Lower lobe of right lung (tissue), 2 donors: ENCODE measurements at places on chromosomes 1 and 21. TPM values are rescaled to one million over a fixed set of nuclear protein-coding genes. Genes with fewer than 3 reads are reported as not detected.
A peak's percentile ranks its signal among the peaks of the same experiment; 100 is the strongest.

DNA sequence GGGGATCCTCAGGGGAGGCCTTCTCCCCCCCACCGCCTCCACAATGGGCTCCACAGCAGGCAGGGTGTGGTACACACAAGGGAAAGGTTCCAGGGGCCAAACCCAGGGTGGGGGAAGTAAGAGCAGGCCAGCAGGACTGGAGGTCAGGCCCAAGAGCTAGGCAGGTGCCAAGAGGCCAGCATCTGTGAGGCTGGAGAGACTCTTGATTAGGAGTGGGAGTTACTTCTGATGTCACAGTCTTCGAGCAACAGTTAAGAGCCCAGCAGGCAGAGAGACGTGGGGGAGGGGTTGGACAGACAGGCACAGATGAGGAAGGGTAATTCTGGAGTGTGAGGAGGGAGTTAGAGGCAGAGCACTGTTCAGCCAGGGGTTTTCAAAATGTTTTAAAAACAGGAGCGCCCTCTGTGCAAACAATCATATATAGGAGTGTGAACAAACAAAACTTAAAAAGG lies 55.8 kb downstream of the SLC9A1 start:
- peak; percentile 86 for DNase-seq
- no peaks in the 10 kb centered on the region for H3K27me3 ChIP-seq
- H3K27ac ChIP-seq, result peak overlapping the region; percentile 79

GRCh38 chr21:45920824-45921600 lies 60.6 kb upstream of the COL6A1 start:
- H3K4me3 ChIP-seq, result no peak overlapping the region
- no peak for DNase-seq
- no peaks in the 10 kb centered on the region for H3K36me3 ChIP-seq
- no peaks in the 10 kb centered on the region for H3K4me1 ChIP-seq

DNA sequence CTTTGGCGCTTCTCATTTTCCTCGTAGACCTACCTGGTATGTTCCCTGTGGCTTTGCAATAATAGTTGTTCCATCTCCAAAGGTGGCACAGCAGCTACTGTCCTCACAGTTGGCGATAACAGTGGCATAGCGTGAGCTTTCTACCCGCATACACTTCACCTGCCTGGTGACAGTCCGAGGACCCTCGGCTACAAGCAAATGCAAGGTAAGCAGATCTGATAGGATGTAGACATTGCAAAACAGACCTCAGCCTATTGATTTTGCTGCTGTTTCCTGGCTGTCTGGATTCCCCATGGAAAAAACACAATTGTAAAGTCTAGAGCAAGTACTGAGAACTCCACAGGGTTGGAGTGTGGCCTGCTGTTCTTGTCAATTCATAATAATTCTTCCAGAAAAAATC lies 78.5 kb downstream of the WDR3 start:
- no peaks in the 10 kb centered on the region for H3K36me3 ChIP-seq
- H3K27ac ChIP-seq, result no peak overlapping the region
- H3K4me1 ChIP-seq, result no peaks in the 10 kb centered on the region
- DNase-seq, result no peak
- H3K27me3 ChIP-seq, result no peaks in the 10 kb centered on the region

GRCh38 chr1:111202366-111202706 lies 1.9 kb upstream of the DENND2D start:
- no peak overlapping the region for H3K4me3 ChIP-seq
- H3K27me3 ChIP-seq, result no peaks in the 10 kb centered on the region
- peaks cover 70% of the 10 kb centered on the region for H3K4me1 ChIP-seq
- peaks cover 17% of the 10 kb centered on the region for H3K36me3 ChIP-seq
- H3K27ac ChIP-seq, result no peak overlapping the region

DNA sequence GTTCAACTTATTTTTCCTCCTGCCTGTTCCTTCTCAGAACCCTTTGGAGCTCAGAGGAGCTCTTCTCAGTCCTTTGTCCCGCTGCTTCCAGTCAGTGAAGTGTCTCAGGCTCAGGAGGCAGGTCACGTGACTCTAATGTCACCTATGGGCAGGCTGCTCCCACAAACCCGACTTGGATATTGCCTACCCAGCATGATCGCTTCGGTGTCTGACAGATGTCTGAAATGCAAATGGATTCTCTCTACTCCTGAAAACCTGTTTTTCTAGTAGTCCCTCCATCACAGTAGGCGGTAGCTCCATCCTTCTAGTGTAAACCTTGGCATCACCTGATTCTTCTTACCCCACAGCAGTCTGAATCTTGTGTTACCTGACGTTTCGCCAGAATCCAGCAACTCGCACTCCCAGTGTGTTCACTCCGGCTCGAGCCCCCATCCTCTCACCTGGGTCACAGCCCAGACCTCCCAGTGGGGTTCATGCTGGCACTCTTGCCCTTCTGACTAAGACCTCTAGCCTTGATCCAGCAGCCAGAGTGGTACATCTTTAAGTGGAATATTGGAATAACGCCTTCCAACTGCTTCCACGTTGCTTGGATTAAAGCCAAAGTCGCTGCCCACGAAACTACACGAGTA lies 5.4 kb downstream of the PADI6 start:
- no peak overlapping the region for H3K4me3 ChIP-seq
- no peaks in the 10 kb centered on the region for H3K4me1 ChIP-seq
- DNase-seq, result no peak
- peaks cover 15% of the 10 kb centered on the region for H3K27me3 ChIP-seq

DNA sequence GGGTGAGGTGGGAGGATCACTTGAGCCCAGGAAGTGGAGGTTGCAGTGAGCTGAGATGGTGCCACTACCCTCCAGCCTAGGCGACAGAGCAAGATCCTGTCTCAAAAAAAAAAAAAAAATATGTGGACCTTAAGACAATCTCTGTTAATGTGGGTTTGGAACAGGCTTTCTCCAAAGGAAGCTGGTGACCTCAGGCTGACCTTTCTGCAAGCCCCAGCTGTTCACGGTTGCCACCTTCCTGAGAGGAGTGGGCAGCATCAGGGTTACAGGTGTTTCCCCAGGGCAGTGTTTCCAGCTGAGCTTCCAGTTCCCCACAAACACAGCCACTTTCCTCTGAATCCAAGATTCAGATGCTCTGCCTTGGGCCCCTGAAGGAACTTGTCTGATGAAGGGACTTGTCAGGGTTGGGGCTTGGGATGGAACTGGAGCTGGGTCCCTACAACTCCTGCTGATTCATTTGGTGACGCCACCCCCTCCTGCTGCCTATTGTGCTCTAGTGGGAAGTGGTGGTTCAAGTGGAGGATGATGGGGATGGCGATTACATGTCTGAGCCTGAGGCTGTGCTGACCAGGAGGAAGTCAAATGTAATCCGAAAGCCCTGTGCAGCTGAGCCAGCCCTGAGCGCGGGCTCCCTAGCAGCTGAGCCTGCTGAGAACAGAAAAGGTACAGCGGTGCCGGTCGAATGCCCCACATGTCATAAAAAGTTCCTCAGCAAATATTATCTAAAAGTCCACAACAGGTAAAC lies 1.9 kb downstream of the ZBTB48 start:
- no peaks in the 10 kb centered on the region for H3K27me3 ChIP-seq
- peak overlapping the region; percentile 4 for H3K4me3 ChIP-seq
- peak overlapping the region; percentile 94 for H3K27ac ChIP-seq
- DNase-seq, result peak; percentile 70

DNA sequence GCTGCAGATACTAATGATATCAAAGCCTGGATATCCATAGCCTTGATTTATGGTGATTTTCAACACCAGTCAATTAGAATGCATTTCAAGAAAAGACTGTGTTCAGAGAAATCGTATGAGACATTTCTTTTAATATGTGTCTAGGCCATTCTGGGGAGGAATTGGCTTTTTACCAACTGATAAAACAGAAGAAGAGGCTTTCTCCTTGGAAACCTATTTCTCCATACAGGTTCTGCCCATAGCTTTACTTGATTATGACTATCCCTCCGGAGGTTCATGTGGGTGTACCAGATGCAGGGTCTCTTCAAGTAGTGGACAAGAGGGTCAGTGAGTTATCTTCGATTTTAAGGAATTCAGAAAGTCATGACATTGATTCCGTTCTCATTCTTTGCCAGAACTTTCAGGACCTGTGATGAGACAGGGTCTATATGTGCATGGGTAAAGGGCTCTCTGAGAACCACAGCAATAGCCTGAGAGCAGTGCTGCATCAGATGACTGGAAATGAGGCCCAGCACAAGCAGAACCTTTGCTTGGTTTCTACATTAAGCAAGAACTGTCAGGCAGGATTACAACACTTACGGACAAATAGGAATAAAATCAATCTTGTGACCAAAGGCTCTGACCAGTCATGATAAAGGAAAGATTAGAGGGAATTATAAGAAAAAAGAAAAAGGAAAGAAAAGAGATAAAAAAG lies 263.7 kb upstream of the SGIP1 start:
- H3K36me3 ChIP-seq, result no peaks in the 10 kb centered on the region
- no peak overlapping the region for H3K4me3 ChIP-seq
- DNase-seq, result no peak
- H3K4me1 ChIP-seq, result peaks cover 84% of the 10 kb centered on the region

DNA sequence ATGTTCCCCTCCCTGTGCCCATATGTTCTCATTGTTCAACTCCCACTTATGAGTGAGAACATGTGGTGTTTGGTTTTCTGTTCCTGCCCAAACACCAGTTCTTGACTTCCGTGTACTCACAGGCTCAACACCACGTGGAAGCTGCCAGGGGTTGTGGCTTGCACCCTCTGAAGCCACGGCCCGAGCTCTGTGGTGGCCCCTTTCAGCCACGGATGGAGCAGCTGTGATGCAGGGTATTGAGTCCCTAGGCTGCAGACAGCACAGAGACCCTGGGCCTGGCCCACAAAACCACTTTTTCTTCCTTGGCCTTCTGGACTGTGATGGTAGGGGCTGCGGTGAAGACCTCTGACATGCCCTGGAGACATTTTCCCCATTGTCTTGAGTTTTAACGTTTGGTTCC lies 111.6 kb downstream of the SYT14 start:
- no peaks in the 10 kb centered on the region for H3K4me1 ChIP-seq
- no peak overlapping the region for H3K4me3 ChIP-seq
- H3K27ac ChIP-seq, result no peak overlapping the region
- no peaks in the 10 kb centered on the region for H3K27me3 ChIP-seq
- no peak for DNase-seq
- no peaks in the 10 kb centered on the region for H3K36me3 ChIP-seq

GRCh38 chr1:247345881-247346280 lies 14.2 kb upstream of the ZNF496 start:
- no peaks in the 10 kb centered on the region for H3K36me3 ChIP-seq
- H3K27ac ChIP-seq, result no peak overlapping the region
- peaks cover 11% of the 10 kb centered on the region for H3K27me3 ChIP-seq
- H3K4me1 ChIP-seq, result no peaks in the 10 kb centered on the region
- DNase-seq, result no peak

GRCh38 chr1:236353813-236354212 lies 40.3 kb upstream of the EDARADD start:
- no peaks in the 10 kb centered on the region for H3K36me3 ChIP-seq
- no peaks in the 10 kb centered on the region for H3K27me3 ChIP-seq
- no peak for DNase-seq
- H3K4me3 ChIP-seq, result no peak overlapping the region

GRCh38 chr1:186409091-186409490 lies 33.5 kb downstream of the ODR4 start:
- H3K27ac ChIP-seq, result no peak overlapping the region
- DNase-seq, result no peak
- peaks cover 74% of the 10 kb centered on the region for H3K36me3 ChIP-seq
- no peaks in the 10 kb centered on the region for H3K4me1 ChIP-seq
- no peaks in the 10 kb centered on the region for H3K27me3 ChIP-seq

DNA sequence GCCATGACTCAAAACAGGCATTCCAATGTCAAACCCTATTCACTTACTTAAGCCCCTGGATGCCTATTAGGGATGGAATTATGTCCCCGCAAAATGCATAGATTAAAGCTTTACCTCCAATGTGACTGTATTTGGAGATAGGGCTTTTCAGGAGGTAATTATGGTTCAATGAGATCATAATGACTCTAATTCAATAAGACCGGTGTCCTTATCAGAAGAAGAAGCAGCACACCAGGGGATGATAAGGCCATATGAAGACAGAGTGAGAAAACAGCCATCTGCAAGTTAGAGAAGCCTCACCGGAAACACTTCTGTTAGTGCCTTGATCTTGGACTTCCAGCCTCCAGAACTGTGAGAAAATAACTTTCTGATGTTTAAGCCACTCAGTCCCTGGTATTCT lies 1131.8 kb upstream of the TMPRSS15 start:
- no peak for DNase-seq
- no peak overlapping the region for H3K27ac ChIP-seq
- H3K27me3 ChIP-seq, result no peaks in the 10 kb centered on the region
- H3K4me1 ChIP-seq, result no peaks in the 10 kb centered on the region
- H3K4me3 ChIP-seq, result no peak overlapping the region

- no peaks in the 10 kb centered on the region for H3K27me3 ChIP-seq
- H3K27ac ChIP-seq, result no peak overlapping the region
- H3K36me3 ChIP-seq, result no peaks in the 10 kb centered on the region
Measured at GRCh38 chr21:38840456-38841300, 34.9 kb downstream of the ETS2 start.

GRCh38 chr1:163421701-163422100 lies 99.9 kb downstream of the NUF2 start:
- DNase-seq, result no peak
- H3K27ac ChIP-seq, result no peak overlapping the region
- no peaks in the 10 kb centered on the region for H3K27me3 ChIP-seq
- no peaks in the 10 kb centered on the region for H3K4me1 ChIP-seq

DNA sequence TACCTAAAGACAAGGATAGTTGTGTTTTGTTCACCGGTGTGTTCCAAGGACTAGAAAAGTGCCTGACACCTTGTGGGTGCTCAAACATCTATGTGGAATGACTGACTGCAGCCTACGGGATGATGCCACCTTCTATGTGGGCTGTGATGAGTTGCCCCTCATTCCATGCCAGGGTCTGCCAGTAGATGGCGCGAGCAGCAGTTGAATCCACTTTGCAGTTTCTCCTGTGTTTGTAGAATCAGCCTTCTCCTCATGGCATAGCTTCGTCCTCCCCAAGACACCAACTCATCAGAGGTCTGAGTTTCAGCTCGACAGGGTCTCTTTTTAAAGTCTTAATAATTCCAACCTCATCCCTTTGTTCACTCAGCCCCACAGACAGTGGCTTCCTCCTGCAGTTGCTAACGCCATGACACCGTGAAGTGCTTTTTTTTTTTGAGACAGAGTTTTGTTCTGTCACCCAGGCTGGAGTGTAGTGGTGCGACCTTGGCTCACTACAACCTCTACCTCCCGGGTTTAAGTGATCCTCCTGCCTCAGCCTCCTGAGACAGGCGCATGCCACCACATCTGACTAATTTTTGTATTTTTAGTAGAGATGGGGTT lies 133.7 kb downstream of the CAPN8 start:
- no peaks in the 10 kb centered on the region for H3K36me3 ChIP-seq
- H3K27me3 ChIP-seq, result peaks cover 7% of the 10 kb centered on the region
- H3K4me1 ChIP-seq, result no peaks in the 10 kb centered on the region
- DNase-seq, result peak; percentile 71
- no peak overlapping the region for H3K4me3 ChIP-seq

The ATP1A2 gene
- total RNA-seq, result 4.5 TPM

The LRRC38 gene
- not detected for total RNA-seq

The GBP7 gene
- total RNA-seq, result not detected

The GLIS1 gene
- total RNA-seq, result not detected

The HES3 gene
- total RNA-seq, result not detected

The KLHDC7A gene
- total RNA-seq, result 1.1 TPM

The NBPF4 gene
- not detected for total RNA-seq

The PRAMEF9 gene
- total RNA-seq, result not detected

The PADI2 gene
- total RNA-seq, result 18.4 TPM

The SELE gene
- total RNA-seq, result 0.38 TPM

The TCP10L gene
- 0.71 TPM for total RNA-seq

The PDIK1L gene
- total RNA-seq, result 11.8 TPM
